ENCODE measurements at places on chromosomes 12 and 14. TPM values are rescaled to one million over a fixed set of nuclear protein-coding genes. Genes with fewer than 3 reads are reported as not detected.
A peak's percentile ranks its signal among the peaks of the same experiment; 100 is the strongest.

The BRAP gene
- 15.2 TPM for total RNA-seq

DNA sequence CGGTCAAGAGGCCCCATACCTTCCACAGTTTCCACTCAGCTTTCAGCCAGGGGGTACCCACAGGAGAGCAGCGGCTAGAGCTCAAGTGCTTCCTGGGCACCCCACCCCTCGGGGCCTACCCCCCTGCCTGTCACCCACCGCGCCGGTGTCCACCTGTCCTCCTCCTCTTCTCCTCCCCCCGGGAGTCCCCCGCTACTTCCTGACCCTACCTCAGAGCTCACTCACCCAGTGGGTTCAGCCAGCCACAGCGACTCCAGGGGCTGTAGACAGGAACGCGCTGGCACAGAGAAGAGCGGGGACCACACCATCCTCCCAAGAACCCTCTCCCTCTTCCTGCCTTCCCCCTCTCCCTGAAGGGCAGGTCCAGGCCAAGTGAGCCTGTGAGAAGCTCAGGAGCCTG, 123.0 kb downstream of the ESRRB start:
- no peak overlapping the region for H3K4me3 ChIP-seq
- DNase-seq: no peak
- H3K4me1 ChIP-seq: no peaks in the 10 kb centered on the region
- no peak overlapping the region for H3K27ac ChIP-seq
- no peaks in the 10 kb centered on the region for H3K36me3 ChIP-seq
- peaks cover 26% of the 10 kb centered on the region for H3K27me3 ChIP-seq

GRCh38 chr14:100342195-100342594, 19.1 kb downstream of the SLC25A47 start:
- peaks cover 87% of the 10 kb centered on the region for H3K36me3 ChIP-seq
- DNase-seq: no peak
- H3K4me1 ChIP-seq: peaks cover 13% of the 10 kb centered on the region
- peak overlapping the region; percentile 18 for H3K27ac ChIP-seq
- no peaks in the 10 kb centered on the region for H3K27me3 ChIP-seq
- H3K4me3 ChIP-seq: no peak overlapping the region

DNA sequence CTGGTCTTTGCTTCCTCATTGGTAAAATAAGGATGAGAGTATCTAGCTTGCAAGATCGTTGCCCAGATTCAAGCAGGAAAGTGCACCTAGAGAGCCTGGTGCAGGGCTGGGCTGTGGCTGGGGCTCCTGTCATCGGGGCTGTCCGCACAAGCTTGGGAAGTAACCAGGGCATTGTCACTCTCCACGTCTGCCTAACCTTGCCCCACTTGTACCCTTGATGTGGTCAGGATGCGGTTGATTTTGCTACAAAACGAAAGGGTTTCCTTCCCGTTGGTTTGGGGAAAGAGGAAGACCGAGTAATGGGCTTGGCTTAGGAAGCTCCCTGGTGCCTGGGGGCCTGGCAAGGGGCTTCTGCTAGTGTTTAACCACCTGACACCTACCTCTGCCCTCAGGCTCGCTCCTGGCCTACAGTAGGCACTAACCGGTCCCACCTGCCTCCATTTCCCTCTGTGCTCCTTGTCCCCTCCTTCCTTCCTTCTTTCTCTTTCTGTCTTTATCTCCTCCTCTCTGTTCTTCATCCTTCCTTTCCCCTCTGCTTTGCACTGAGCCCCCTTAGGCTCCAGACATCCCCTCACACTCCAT, 21.8 kb downstream of the MVK start:
- H3K4me1 ChIP-seq: peaks cover 3% of the 10 kb centered on the region
- H3K27me3 ChIP-seq: no peaks in the 10 kb centered on the region
- no peak overlapping the region for H3K4me3 ChIP-seq
- no peak overlapping the region for H3K27ac ChIP-seq
- no peak for DNase-seq

DNA sequence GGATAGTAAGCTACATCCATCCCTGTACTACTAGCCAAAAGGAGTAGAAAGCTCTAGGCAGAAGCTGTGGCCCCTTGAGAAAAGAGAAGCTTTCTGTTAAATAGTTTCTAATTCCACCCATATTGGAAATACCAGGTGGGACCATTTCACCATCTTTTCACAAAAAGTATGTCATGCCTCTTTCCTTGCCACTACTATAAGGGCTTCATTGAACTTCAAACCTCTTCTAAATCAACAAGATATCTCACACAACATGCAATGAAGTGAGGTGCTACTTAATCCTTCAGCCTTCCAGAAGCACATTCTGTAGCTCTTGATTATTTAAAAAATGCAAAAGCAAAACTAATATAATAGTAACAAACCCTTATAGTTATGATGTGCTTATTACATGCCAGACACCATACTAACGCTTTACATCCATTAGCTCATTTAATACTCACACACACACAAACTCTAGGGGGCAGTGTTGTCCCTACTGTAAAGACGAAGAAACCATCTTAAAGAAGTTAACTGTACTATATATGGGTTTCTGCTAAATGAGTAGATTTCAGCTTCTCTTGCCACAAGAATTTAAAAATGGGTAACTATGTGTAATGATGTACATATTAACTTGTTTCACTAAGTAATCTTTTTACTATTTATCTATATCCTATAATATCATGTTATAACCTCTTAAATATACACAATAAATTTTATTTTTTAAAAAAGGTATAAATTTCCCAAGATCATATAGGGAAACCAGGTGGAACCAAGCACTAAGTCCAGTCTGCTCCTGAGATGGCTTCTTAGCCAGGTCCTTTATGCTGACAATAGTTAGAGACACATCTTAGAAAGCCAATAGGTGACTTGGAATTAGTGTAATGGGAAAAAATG, 124.4 kb downstream of the RPS29 start:
- no peaks in the 10 kb centered on the region for H3K4me1 ChIP-seq
- peak; percentile 87 for DNase-seq
- no peak overlapping the region for H3K27ac ChIP-seq
- H3K4me3 ChIP-seq: no peak overlapping the region
- no peaks in the 10 kb centered on the region for H3K36me3 ChIP-seq

DNA sequence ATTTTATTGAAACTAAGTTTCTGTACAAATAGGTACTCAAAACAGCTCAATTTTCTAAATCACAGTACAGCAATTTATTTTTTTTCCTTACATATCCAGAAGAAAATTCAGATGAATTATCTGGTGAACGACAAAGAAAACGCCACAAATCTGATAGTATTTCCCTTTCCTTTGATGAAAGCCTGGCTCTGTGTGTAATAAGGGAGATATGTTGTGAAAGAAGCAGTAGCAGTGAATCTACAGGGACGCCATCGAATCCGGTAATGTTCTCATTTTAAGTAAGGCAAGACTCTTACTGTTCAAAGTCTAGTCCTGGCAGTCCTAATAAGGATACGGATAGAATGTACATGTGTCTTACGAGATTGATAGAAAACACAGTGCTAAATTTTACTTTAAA, 20.7 kb downstream of the MDM2 start:
- H3K27ac ChIP-seq: no peak overlapping the region
- H3K27me3 ChIP-seq: no peaks in the 10 kb centered on the region
- DNase-seq: no peak
- H3K4me3 ChIP-seq: no peak overlapping the region
- H3K4me1 ChIP-seq: peaks cover 9% of the 10 kb centered on the region
